Memory B cell (primary cell): ENCODE measurements at places on chromosomes 6 and 20.
A peak's percentile ranks its signal among the peaks of the same experiment; 100 is the strongest.

DNA sequence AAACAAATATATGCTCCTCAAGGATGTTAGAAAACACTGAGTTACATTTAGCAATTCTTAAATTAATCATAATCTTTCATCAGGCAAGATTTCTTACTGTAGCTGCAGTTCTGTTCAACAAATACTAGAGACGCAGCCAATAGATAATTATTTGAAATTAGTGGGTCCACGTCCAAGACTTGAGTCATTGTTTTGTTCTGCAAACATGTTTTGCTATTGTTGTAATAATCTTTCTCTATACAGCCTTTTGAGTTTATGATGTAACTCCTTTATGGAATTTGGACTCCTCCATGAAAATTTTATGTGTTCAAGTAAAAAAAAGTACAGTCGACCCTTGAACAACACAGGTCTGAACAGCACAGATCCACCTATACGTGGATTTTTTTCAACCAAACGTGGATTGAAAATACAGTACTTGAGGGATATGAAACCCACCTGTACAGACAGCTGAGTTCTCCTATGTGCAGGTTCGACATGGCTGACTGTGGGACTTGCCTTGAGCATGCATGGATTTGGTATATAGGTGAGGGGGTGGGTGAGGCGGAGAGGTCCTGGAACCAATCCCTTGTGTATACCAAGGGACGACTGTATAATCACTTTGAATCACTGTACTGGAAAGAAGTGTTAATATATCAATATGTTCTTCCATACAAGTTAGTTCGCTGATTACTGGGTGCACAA, 41.3 kb upstream of the SLC22A16 start:
- DNase-seq = no peak

- peak; percentile 46 for DNase-seq
Measured at GRCh38 chr6:32436995-32437836, 2.5 kb upstream of the HLA-DRA start.

DNA sequence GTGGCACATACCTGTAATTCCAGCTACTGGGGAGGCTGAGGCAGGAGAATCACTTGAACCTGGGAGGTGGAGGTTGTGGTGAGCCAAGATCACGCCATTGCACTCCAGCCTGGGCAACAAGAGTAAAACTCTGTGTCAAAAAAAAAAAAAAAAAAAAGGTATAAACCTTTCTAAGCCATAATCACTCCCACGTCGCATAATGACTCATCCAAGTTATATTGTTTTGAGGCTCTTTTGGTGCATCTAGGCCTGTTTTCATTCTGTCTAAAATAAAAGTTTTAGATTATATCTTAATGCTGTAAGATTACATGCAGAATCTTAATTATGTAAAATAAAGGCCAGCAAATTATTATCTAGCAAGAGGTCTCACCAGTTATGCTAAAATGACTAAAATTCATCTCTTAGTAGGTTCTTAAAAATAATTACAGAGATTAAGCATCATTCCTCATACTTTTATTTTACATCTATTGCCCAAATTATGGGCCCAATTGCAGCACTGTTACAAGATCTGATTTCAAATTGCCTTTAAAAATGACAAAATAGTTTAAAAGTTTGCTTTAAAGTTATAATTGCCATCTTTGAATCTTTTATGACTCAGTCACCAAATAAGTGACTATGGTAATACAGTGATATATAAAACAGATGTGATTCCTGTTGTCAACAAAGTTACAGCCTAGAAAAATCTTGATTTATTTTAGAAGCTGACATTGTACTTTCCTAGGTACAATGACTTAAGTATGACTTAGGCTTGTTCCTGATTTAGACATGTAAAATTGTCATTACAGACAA, 10.4 kb upstream of the SUMO4 start:
- no peak for DNase-seq

DNA sequence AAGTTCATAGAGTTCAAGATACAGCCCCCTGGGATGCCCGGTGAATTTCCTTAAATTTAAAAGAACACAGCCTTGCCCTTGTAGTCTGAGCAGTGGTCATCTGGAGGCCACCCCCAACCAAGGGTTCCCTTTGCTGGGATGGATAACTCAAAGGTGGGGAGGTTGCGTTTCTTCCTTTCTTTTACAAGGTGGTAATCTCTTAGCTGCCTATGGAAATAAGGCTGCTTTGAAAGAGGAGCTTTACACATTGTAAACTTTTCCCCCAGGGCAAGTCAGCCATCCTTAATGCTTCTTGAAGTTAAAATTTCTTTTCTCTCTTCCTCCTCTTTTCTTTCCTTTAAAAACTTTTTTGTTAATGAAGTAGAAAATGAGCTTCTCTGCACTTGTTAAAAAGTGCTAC, 71.2 kb upstream of the PRDM1 start:
- DNase-seq = no peak

DNA sequence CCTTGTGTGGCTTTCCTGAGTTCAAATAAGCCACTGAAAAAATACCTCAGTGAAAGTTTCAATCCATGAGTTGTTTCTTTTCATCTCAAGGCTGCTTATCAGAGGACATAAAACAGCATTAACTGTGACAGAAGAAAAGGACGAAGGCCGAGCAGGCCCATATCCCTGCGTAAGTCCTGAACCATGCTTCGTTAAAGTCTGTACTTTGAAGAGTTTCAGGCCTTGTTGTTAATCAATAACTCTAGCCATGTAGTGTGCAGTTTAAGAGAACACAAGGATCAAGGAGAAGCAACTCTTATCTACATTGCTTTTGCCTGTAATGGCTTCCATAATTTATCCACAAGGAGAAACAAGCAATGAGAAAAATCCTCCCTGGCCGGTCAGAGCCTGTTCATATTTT, 165.4 kb downstream of the UST start:
- DNase-seq = no peak

DNA sequence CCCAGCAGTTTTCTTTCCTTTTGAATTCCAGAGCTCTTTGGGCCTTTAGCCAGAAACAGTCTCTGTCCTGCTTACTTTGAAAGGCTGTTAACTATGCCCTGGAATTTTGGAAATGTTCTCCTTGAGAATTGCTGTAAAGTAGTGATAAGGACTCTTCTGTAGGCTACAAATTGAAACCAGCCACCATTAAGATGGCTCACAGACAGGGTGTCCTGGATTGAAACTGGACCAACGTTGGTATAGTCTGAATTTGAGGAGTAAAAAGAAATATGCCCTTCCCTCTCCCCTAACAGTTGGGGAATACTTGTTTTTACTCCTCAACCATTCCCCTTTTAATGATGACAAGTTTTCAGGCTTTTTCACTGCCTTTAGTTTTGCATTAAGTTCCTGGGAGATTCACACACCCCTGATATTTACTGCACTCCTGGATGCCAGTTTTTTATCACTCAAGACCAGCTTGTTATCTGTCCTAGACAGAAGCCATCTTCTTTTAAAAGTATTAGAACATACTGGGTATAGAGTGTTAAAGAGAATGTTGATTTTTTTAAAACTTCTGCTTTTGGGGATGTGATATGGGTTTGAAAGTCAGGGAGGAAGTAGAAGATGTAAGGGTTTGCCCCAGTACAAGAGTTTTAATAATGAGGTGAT, 21.9 kb downstream of the TOP1 start:
- DNase-seq = no peak

- DNase-seq = no peak
Measured at GRCh38 chr6:11253594-11253993, 21.1 kb upstream of the NEDD9 start.

GRCh38 chr20:62163986-62164762, 18.7 kb upstream of the MTG2 start:
- no peak for DNase-seq

DNA sequence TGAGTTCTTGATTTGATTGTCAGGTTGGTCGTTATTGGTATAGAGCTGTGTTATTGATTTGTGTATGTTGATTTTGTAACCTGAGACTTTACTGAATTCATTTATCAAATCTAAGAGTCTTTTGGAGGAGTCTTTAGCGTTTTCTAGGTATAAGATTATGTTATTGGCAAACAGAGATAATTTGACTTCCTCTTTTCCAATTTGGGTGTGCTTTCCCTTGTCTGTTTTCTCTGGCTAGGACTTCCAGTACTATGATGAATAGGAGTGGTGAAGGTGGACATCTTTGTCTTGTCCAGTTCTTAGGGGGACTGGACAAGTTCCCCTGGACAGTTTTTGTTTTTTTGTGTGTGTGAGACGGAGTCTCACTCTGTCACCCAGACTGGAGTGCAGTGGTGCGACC, 17.4 kb downstream of the HLA-DOA start:
- DNase-seq = no peak

GRCh38 chr20:58890518-58891085, 38.1 kb downstream of the GNAS start:
- DNase-seq = peak; percentile 71

- DNase-seq = no peak
Measured at GRCh38 chr6:121557146-121557940, 121.9 kb downstream of the GJA1 start.

DNA sequence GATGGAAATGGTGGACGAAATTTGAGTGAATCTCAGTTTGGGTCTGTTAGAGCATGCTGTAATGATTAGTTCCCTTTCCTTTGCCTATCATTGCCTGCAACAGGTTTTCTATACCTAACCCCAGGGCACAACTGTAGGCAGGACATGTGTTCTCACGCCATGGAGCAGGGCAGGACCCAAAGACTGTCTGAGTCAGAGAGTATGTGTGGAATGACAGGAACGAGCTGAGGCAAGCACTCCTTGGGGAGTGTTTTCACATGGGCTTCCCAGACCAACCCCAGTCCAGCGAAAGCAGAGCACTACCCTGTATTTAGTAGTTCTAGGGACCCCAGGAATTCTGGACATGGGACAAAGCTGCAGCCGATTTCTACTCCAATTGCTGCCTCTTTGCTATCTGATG, 234.2 kb downstream of the HACE1 start:
- DNase-seq = no peak

DNA sequence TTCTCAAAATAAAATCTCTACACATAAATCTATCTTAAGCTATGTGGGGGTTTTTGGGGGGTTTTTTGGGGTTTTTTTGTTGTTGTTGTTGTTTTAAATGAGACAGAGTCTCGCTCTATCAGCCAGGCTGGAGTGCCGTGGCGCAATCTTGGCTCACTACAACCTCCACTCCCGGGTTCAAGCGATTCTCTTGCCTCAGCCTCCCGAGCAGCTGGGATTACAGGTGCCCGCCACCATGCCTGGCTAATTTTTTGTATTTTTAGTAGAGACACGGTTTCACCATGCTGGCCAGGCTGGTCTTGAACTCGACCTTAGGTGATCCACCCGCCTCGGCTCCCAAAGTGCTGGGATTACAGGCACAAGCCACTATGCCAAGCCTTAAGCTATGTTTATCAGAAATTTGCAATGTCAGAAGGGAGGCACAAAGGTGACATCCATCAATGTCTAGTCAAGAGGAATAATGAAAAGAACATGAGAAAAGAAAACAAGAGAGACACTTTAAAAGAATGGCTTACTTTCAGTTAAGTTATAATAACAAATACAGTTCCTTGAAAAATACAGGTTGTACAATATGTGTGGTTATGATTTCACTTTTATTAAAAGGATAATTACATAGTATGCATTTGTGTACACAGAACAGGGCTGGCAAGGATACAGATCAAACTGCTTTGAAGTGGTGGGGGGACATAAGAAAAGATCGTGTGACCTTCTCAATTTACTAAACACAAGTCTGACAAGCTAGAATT, 28.6 kb downstream of the SLC23A2 start:
- DNase-seq = no peak

- no peak for DNase-seq
Measured at GRCh38 chr6:56601390-56601789, 41.3 kb downstream of the DST start.

DNA sequence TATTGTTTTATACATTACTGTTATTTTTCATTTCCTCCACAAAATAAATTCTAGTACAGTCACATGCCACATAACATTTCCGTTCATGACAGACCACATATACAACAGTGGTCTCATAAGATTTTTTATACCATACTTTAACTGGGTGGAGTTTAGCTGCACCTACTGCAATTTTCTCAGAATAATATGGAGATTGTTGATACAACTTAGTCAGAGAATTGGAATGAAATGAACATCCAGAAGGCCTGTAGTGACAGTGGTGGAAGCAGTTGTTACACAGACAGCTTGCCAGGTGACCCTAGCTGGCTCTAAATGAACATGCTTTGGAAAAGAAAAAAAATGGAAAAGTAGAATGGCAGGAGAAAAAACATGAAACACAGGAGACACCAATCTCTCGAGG, 183.2 kb upstream of the TCF21 start:
- no peak for DNase-seq

GRCh38 chr6:154773610-154774089, 40.4 kb downstream of the SCAF8 start:
- no peak for DNase-seq

DNA sequence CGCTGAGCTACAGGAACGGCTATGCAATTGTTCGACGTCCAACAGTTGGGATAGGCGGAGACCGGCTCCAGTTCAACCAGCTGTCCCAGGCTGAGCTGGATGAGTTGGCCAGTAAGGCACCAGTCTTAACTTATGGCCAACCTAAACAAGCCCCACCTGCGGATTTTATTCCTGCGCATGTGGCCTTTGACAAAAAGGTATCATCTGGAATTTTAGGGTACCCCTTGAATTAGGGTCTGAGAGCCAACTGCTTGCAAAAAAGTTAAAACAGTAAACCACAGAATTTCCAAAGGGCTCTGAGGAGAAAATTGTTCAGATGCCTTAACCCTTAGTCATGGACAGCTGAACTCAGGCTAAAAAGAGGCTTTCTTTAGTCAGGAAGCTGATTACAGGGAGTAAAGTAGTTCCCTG, 3.8 kb downstream of the EFHC1 start:
- DNase-seq = no peak

DNA sequence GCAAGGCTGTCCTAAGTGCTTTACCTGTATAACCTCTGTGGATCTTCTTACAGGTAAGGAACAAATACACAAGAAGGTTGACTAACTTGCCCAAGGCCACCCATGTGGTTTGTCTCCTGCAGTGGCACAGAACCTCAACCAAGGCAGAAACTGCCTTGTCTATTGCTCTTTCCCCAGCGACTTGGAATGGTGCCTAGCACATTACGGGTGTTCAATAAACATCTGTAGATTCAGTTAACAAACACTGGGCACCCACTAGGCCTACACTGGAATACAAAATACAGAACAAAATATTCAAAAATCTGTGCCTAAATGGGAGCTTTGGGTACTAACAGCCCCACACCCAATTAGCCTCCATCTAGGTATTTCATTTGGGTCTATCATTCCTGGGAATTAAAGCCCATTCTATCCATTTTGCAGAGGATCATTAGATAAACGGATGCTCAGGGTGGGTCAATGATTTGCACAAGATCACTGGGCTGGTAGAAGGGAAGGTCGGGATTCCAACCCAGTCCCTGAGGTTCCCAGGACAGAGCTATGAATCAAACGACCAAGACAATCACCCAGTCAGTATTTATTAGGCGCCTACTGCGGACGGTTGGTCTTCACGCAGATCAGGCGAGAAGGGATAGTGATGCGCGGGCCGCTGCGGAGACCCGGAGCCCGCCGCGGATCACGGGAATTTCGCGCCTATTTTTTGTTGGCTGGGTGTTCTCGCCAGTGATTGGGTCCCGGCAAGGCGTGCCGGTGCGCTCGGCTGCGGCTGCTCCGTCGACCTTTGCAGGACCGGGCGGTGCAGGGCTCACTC, at the start of gene STK35:
TSS of gene STK35 (plus strand) at position 771 of the 808 bp plus-strand sequence. CDS start 55 bp downstream, outside the sequence.
- DNase-seq = no peak

DNA sequence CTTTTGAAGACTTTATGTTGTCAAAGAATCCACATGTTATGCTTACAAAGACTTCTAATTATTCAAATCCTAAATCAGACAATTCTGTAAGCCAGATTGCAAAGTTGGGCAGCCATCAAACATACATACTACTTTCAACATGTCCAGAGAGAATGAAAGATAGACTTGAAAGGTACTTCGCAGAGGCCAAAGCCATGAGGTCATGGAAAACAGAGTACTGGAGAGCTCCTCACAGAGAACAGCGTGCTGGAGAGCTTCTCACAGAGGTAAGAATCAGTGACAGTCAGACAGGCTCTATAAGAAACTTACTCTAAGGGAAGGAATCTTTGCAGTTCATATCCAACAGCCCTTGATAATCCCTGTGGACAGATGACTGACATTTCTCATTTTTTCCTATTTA, 400.2 kb downstream of the GJA1 start:
- DNase-seq = no peak
